ENCODE measurements at places on chromosomes 2 and 18.

- no peak for DNase-seq
Measured at GRCh38 chr18:65606551-65607130, 144.2 kb upstream of the CDH7 start.

GRCh38 chr2:144753416-144753815 is 233.5 kb upstream of the ZEB2 start:
- no peak for DNase-seq

- DNase-seq = no peak
Measured at GRCh38 chr18:8668381-8668780, 37.0 kb upstream of the MTCL1 start.

- no peak for DNase-seq
Measured at GRCh38 chr2:45119855-45120254, 110.6 kb upstream of the SIX2 start.

GRCh38 chr2:75200140-75201096 is 1.1 kb upstream of the TACR1 start:
- no peak for DNase-seq

DNA sequence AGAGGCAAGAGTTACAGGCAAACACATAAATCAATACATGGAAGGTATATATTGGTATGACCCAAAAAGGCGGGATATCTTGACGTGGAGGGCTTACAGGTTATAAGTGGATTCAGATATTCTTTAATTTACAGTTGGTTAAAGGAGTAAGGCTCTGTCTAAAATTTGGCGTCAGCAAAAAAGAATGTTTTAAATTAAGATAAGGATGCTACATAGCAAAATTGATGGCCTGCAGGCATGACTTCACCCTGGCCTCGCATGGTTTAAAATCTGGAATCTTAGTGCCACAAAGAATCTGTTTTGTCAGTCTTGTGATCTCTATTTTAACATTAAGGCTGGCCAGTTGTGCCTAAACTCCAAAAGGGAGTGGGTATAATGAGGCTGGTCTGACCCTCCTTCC is 58.4 kb upstream of the REL start:
- DNase-seq = no peak

DNA sequence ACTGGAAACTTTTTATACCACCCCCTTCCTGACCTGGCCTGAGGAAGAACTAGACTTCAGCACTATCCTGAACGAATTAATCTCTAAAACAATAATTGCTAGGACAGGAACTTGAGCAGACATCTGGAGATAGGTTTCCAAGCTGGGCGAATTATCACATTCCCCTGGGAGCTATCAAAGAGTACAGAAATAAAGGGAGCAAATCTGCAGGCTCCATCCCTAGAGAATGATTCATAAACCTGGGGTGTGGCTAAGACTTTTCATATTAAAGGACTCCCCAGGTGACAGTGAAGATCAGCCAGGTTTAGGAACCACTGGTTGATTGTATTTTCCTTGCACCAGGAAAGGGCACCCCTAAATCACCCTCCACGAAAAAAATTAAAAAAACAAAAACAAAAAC is 105.6 kb upstream of the NOL4 start:
- DNase-seq = no peak

- no peak for DNase-seq
Measured at GRCh38 chr2:232980683-232981082, 32.4 kb downstream of the NGEF start.

DNA sequence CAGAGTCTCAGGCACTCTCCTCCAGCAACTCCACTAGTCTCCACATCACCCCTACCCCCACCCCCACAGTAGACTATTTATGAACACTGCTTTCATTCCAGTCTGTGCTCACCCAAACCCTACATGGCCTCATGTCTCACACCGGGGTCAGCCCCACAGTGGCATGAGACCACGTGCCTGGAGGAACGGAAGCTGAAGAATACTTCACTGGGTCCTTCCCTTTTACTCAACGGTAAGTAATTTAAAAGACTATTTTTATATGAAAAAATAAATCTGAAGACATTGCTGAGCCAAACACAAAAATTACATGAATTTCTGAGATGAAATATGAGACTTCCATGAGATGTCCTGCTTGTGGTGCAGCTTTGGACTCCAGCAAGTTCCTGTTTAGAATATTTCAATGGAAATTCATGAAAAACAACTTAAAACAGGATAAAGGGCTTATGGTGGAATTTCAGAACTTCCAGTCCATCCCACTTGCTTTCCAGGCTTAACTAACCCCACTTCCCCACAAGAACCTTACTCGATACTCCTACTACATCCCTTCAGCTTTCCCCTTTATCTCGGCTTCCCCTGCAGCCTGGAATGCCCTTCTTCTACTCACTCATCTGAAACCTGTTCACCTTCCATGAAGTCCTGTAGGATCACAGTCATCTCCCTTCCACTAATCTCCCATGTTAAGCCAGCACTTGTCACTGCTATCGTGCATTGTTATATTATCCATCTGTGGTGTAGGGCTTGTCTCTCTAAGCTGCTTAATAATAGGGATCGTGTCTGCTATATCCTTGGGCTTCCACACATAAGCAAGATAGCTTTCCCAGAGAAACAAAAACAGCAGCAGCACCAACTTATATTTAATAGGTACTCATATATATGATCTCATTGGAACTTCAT is 47.9 kb downstream of the SLC14A1 start:
- DNase-seq = no peak

DNA sequence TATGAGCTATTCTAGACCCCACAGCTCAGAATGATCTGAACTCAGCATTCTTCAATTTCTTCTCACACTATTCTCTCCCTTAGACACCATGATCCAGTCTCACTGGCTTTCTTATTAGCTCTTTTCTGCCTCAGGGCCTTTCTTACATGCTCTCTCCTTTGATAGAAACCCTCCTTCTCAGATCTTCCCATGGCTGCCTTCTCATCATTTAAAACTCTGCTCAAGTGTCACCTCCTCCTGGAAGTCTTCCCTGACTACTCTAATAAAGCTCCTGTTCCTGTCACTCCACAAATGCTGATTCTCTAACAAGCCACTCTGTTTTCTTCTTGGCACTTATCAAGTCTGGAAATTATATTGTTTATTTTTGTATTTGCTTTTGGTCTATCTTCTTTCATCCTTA is 131.1 kb downstream of the HNMT start:
- no peak for DNase-seq

DNA sequence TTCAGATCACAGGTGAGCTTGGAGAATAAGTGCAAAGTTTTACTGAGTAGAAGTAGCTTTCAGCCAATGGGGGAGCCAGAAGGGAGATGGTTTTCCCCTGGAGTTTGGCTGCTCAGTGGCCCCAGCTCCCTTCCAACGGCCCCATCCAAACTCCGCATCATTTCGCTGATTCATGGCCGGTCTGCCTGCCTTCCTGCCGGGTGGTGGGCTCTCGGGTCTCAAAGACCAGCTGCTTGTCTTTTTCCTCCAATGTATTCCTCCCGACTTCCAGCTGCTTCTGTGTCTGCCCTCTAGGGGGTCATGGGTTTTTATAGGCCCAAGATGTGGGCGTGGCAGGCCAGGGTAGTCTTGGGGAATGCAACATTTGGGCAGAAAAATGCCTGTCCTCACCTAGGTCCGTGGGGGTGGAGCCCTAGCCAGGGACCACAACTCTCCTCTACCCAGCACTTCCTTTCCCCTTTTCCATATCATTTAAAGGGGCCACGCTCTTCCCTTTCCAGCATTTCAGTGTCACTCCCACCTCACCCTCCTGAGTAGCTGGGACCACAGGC is 73.5 kb downstream of the MEX3C start:
- DNase-seq = no peak

DNA sequence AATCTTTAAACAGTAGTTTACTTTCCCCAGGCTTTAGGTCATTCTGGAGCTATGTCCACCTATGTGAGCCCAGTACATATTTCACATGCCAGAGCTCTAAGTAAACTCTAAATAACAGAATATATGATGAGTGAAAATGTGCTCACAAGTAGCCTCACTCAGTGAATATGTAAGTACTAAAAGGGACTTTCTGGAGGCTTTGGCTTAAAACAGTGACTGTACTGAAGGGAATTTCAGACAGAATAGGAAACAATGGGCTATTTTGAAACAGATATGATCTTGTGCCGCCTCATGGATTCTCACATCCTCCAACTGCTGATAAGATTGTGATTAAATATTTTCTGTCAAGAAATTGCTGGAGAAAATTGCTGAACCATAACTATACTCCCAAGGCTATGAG is 747.9 kb downstream of the SOCS6 start:
- DNase-seq = no peak
